MG63 (cell line): ENCODE measurements at places on chromosomes 6 and 20. TPM values are rescaled to one million over a fixed set of nuclear protein-coding genes. Genes with fewer than 3 reads are reported as not detected.

LINC00237 gene
- not detected in 2 replicates for total RNA-seq

SLC17A3 gene
- 0.86 TPM in 1 of 2 replicates, not detected in the other for total RNA-seq

- peak; percentile 39 for DNase-seq
Observed at GRCh38 chr6:30548375-30548774, 7.9 kb downstream of the GNL1 start.

DNA sequence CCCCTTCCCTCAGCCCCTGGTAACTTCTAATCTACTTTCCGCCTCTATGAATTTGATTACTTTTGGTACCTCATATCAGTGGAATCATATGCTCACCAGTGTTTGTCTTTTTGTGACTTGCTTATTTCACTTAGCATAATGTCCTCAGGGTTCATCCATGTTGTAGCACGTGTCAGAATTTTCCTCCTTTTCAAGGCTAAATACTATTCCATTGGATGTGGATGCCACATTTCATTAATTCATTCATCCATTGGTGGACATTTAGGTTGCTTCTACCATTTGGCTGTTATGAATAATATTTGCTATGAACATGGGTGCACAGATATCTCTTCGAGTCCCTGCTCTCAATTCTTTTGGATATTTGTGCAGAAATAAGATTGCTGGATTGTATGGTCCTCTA, 388.6 kb upstream of the SOX4 start:
- no peak for DNase-seq

GRCh38 chr6:106446287-106446885, 85.9 kb downstream of the CRYBG1 start:
- DNase-seq = no peak

GRCh38 chr20:57030611-57031600, 235.5 kb downstream of the BMP7 start:
- DNase-seq = peak; percentile 88
